ENCODE measurements at places on chromosomes 2 and 18. TPM values are rescaled to one million over a fixed set of nuclear protein-coding genes. Genes with fewer than 3 reads are reported as not detected.

AFF3 gene
- 1.9 TPM for total RNA-seq

DYNAP gene
- total RNA-seq, result not detected

TRPM8 gene
- 2.4 TPM for total RNA-seq

GRCh38 chr2:191451116-191451515 is 205.9 kb downstream of the MYO1B start:
- DNase-seq, result no peak

DNA sequence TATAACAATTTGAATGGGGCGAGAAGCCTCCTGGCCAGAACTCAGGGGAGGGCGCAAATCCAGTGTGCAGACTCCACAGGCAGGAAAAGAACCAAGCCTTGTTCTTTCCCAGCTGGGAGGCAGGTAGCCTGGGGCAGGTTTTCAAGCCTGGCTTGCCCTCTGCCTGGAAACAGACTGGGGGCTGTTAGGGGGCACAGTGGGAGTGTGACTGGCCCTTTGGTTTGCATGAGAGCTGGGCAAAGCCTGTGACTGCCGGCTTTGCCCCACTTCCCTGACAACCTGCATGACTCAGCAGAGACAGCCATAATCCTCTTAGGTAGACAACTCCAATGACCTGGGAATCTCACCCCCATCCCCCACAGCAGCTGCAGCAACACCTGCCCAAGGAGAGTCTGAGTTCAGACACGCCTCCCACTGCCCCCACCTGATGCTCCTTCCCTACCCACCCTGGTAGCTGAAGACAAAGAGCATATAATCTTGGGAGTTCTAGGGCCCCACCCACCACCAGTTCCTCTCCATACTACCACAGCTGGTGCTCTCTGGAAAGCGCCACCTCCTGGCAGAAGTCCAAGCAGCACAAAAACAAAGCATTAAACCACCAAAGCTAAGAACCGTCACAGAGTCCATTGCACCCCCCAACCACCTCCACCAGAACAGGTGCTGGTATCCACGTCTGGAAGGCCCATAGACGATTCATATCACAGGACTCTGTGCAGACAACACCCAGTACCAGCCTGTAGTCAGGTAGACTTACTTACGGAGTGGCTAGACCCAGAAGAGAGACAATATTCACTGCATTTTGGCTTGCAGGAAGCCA is 402.5 kb downstream of the STK39 start:
- DNase-seq, result no peak

DNA sequence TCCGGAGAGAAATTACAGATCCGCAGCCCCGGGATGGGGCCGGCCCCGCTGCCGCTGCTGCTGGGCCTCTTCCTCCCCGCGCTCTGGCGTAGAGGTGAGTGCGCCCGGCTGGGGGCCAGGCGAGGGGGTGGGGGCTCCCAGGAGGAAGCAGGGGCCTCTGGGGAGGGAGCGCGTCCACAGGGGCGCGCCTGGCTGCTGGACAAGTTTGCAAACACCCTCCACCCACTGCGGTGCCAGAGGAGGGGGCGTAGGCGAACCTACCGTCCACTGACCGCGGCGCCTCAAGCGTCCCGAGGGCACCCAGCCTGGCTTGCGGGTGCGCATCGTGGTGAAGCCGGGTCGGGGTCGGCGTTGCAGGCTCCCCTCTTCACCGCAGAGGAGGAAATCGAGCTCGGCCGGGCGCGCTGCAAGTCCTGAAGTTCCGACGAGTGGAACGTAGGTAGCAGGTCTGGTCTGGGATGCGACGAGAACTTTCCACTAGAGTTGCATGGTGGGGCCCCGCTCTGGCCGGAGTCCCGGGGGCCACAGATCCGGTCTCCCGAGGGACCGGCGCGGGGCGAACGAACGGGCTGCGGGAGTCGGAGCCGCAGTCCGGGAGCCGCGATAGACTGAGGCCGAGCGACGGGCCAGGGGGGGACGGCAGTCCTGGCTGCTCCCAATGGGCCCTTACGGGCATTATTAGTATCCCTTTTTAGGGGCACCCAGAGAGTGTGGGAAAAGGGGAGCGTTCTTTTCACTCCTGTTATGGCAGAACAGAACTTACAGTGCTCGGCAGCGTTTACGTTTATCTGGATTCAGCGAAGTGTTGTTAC is 502 bp downstream of the MERTK start:
- DNase-seq, result no peak

GRCh38 chr18:1499265-1499664 is 594.6 kb downstream of the ADCYAP1 start:
- DNase-seq, result peak; percentile 34

GRCh38 chr2:1791006-1791605 is 46.8 kb upstream of the PXDN start:
- no peak for DNase-seq

- DNase-seq, result peak; percentile 83
Measured at GRCh38 chr2:219461047-219461514, 26.4 kb downstream of the SPEG start.

- DNase-seq, result no peak
Measured at GRCh38 chr18:58615140-58616132, 13.5 kb downstream of the ALPK2 start.

DNA sequence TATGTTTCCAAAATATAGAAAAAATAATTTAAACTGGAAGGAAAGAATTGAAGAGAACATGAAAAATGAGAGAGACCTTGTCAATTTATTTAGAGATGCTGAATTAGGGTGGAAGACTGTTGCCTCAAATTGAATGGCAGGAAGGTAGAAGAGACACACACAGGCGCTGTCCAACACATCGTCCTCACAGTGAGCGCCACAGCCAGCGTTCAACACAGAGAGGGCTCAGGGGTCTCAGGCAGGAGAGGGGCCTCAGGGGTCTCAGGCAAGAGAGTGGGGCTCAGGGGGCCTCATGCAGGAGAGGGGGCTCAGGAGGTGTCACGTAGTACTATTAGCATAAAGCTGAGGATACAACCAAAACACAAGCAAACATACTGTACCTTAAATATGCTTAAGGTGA is 65.7 kb downstream of the TMEM18 start:
- DNase-seq, result no peak

DNA sequence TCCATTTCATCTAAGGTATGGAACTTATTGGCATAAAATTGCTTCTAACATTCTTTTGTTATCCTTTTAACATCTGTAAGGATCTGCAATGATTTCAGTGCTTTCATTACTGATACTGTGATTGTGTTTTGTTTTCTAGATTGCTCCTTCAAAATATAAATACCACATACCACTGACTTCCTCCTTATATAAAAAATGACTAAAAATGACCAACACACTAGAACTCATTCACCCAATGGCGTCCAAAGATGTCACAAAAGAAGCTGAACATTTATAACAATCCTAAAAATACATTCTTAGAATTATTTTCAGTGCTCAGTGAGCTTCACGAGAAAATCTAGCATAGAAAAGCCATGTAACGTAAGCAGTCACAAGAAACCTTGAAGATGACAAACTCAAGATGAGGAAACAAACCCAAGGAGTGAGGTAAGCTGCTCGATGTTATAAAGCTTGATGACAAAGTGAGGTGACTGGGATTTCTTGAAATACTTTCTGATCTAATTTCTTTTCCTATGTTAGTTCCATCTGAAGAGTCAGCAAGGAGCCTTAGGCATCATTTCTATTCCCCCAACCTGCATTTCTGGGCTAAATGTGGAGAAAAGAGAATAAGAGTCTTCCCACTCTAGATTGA is 42.6 kb downstream of the PNO1 start:
- DNase-seq, result no peak

DNA sequence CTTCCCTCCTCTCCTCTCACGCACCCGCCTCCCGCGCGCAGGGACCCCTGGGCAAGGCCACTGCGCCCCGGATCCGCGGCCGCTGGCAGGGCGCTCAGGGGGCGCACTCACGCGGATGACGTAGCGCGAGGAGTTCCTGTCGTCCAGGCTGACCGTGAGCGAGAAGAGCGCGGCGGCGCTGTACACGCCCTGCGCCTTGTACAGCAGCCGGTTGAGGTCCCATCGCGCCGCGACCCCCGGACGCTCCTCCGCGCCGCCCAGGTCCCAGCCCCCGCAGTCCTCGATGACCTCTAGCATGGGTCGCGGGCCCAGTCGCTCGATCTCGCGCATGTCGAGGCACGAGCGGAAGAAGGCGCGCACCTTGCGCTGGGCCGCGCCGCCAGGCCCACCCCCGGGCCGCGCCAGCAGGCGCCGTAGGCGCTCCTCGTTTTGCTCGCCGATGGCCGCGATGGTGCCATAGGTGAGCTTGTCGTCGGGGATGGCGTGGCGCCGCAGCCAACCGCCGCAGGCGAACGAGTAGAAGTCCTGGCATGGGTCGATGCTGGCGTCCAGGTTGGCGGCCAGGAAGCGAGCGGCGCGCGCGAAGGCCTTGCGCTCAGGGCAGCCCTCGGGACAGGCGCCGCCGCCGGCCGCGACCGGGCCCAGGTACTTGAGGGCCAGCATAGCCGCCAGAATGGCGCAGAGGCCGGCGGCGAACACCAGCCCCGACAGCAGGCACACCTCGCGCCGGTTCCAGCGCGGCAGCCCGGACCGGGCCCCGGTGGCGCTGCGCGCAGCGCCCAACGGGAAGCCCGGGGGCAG is 1.7 kb downstream of the ECEL1 start:
- no peak for DNase-seq

- DNase-seq, result peak; percentile 23
Measured at GRCh38 chr2:223654384-223654915, 52.3 kb upstream of the SCG2 start.

GRCh38 chr2:216082117-216082711 is 495 bp downstream of the TMEM169 start:
- peak; percentile 13 for DNase-seq

- peak; percentile 86 for DNase-seq
Measured at GRCh38 chr2:54455563-54456361, at the start of gene SPTBN1. TSS of gene SPTBN1 (plus strand) at chr2:54456327. CDS start at chr2:54526419, 70,092 bp downstream.

DNA sequence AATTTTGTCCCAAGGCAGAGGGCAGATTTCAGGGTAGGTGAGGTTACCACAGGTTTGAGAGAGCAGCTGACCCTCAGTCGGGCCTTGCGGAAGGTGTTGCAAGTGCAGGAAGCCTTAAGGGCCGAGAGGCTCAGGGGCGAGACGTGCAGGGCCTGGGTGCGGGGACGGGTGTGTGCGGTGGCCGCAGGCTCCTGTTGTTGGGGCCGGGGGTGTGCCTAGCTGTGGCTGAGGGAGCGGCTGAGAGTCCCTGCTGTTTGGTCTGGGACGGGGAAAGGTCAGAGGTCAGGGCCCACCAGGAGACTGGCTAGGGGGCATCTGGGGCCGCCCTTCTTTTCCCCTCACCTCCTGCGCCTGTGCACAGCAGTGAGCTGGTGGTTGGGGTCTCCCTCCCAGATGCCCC is 52.5 kb downstream of the NTSR2 start:
- DNase-seq, result no peak

Data from A172 (cell line).